Stimulated activated CD8-positive, alpha-beta memory T cell treated with anti-CD3 and anti-CD28 coated beads, Interleukin-4, amount 100 ng/mL, for 4 hours (primary cell): ENCODE measurements at places on chromosomes 13 and 19.

DNA sequence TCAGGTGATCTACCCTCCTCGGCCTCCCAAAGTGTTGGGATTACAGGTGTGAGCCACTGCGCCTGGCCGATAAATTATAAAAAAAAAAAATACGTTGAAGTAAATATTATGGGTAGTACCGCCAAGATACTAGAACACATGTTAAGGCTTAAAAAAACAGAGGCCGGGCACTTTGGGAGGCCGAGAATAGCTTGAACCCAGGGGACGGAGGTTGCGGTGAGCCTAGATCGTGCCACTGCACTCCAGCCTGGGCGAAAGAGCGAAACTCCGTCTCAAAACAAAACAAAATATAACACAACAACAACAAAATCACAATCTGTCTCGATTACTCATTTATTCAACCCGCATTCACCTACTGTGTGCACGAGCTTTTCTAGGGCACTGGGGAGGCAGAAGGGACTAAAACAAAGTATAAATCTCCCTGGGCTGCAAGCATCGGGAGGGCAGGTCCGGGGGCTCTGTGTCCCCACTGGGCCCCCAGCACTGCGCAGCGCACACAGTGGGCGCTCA is 1.3 kb upstream of the BICRA start:
- no peak for DNase-seq

GRCh38 chr19:18044825-18045304 is 36.9 kb downstream of the ARRDC2 start:
- DNase-seq, result peak; percentile 70

DNA sequence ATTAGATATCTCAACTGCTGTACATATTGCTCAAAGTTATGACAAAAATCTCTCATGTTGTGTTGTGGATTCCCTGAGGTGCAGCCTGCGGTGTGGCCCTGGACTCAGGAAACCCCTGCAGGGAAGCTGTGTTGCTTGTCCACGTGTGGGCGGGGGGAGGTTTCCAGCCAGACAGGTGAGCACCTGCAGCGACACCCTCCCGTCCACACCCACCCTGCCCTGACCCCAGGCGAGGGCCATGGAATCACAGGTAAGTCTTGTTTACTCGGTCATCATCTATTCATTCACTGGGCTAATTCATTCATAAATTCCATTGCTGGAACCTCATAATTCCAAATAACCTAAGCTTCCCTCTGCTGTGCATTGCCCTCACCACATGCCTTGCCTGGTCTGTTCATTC is 14.1 kb downstream of the PLPP2 start:
- no peak for DNase-seq

- no peak for DNase-seq
Observed at GRCh38 chr13:22629374-22629773, 551.4 kb upstream of the SGCG start.

DNA sequence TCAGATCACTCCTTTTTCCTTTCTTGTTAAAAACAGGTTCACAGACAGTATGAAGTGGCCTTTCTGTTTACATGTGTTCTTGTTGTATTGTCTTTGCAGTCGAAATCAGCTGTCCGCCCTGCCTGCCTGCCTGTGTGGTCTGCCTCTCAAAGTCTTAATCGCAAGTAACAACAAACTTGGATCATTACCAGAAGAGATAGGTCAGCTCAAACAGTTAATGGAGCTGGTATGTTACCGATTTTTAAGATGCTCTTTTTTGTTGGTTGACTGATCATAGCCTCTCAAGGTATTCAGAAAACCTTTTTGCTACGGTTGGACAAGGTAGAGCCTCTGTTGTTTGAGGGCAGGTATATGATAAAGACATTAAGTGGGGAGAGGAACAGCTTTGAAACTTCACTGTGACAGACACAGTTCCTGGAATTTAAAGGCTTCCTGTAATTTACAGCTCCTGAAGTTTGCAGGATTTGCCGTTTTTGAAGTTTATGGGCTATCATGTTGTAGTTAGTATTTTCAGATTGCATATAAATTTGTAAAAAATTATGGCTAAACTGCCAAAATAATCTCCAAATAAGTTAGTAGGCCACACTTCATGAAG is 116.1 kb downstream of the LRCH1 start:
- no peak for DNase-seq

- no peak for DNase-seq
Observed at GRCh38 chr19:56253737-56254136, 18.8 kb upstream of the EDDM13 start.

GRCh38 chr19:49361438-49362047 is 673 bp downstream of the TEAD2 start:
- DNase-seq, result no peak
